Stimulated activated CD8-positive, alpha-beta memory T cell treated with anti-CD3 and anti-CD28 coated beads, Interleukin-4, amount 100 ng/mL, for 24 hours (primary cell): ENCODE measurements at places on chromosomes 7 and 10.

GRCh38 chr10:17872191-17873091 lies 63.3 kb downstream of the MRC1 start:
- no peak for DNase-seq

DNA sequence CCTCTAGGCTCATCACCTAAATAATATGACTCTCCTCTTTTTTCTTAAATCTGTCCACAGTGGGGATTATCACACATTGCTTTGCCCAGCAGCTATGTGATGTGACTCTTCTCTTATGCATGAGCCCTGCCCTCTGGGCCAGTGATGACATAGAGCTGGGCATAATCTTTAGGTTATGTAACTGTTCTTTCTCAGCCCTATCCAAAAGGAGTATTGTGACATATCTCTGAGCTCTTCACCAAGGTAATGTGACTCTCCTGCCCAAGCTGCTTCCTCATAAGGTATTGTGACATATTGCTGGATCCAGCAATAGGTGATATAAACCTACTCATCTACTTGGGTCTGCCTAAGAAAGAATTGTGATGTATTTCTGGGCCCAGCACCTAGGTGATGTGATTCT lies 37.7 kb upstream of the ZNF107 start:
- DNase-seq, result no peak

GRCh38 chr10:102133373-102134195 lies 744 bp downstream of the PPRC1 start:
- DNase-seq, result peak; percentile 64

GRCh38 chr10:28072573-28072972 lies 73.7 kb upstream of the ODAD2 start:
- no peak for DNase-seq

- DNase-seq, result no peak
Observed at GRCh38 chr10:75403144-75403938, 1.8 kb upstream of the ZNF503 start.

- no peak for DNase-seq
Observed at GRCh38 chr7:57641521-57642067, 191.6 kb downstream of the ZNF716 start.

DNA sequence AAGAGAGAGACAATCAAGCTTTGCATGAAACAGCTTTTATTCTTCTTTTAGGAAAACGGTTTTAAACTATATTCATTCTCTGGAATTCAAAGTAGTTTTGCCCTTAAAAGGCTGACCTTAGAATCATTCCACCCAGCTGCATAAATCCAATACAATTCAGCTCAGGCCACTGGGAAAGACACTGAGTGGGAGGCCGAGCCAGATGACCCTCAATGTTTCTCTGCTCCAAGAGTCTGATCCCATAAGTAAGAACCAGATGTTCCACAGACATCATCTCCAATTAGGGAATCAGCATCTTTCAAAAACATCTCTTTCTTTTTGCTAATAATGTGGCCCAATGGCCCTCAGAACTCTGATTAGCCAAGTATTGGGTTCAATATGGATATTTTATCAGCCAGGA lies 26.1 kb downstream of the CREB3L2 start:
- no peak for DNase-seq

GRCh38 chr7:130897515-130898419 lies 163.8 kb upstream of the KLF14 start:
- no peak for DNase-seq

DNA sequence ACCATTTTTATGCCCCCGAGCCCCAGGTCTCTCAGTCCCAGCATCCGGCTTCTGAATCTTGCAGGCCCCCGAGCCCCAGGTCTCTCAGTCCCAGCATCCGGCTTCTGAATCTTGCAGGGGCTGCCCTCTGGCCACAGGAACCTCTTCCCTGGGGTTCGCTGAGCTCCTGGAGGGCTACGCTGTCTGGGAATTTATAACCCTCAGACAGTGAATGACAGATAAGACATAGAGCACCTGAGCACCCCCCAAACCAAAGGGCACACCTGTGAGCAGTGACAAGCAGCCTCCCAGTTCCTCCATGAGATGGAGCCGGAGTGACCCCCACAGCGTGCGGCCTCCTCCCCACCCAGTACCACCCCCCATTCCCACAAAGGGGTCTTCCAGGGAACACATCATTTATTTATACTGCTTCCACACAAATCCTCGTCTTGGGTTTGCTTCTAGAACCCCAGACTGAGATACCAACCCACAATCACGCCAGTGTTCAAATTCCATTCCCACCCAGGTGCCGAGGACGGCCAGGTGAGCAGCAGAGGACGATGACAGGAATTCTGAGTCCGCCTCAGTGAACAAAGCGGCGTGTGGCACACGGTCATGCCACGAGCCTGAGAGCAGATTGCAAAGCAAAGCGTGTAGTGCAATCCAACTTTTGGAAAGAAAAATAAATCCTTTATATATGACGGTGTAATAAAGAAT lies 57.7 kb upstream of the FAM20C start:
- DNase-seq, result no peak

- DNase-seq, result no peak
Observed at GRCh38 chr10:1339396-1339795, 283.2 kb downstream of the WDR37 start.

- DNase-seq, result no peak
Observed at GRCh38 chr7:15802425-15802824, 115.9 kb upstream of the MEOX2 start.

DNA sequence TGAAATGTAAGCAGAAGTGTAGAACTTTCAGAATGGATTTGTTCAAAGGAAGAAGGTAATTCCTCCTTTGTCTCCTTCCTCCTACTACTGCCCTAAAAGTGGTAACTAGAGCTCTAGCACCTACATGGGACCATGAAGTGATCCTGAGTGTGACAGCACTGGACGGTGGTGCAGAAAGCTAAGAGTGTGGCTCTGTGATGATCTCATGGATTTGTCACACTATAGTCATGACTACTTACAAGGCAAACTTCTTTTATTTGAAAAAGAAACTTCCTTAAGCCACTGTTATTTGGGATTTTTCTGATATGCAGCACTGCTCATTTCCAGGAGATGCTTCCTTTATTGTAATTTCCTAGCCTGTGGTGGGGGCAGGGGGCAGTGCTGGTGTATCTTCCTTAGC lies 5.8 kb upstream of the FHIP2A start:
- DNase-seq, result no peak

GRCh38 chr10:35674843-35675242 lies 32.7 kb upstream of the FZD8 start:
- DNase-seq, result no peak

DNA sequence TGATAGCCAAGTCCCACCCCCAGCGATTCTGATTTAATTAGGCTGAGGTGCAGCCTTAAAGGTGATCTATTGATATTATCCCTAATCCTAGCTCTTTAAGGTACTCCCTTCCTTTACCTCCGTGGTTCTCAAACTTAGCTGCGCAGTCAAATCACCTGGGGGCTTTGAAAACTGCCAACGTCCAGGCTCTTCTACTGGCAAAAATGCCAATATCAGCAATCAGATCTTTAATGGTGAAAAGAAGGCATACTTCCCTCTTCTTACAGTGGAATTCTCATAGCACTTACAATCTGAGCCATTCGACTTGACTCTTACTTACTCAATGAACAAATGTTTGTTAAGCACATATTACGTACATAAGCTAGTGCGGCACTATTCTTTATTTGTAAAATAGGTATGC lies 704 bp upstream of the SLC35B4 start:
- no peak for DNase-seq

DNA sequence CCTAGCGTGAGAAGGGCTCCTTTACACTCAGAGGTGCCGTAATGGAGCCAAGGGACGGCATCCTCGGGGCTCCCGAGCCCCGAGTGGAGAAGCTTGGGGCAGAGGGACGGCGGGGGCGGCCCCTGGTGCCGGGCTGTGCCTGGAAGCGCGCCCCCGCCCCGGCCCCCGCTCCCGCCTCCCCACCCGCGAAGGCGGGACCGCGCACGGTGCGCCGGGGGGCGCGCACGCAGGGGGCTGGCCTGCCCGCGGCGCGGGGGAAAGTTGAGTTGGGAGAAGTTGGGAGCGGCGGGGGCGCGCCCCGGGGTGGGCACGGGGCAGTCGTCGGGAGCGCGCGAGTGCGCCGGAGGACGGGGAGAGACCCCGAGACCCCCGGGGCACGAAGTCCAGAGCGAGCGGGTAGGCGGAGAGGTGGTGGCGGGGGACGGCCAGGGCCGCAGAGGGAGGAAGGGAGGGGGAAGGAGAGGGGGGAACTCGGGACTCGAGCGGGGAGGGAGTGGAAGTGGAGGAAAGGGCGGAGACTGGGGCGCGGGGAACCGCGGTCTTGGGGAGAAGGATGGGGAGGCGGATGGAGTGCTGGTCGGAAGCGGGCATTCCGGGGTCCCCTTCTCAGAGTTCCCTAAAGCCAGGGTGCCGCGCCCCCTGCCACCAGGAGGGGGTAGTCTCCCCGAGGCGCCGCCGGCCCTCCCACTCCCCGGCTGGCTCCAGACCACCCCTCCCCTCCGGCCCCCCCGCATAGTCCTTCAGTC lies at the start of gene SLC4A2:
Gene SLC4A2 (plus strand): TSS at position 223 of the 746 bp plus-strand sequence. CDS start 2,399 bp downstream, outside the sequence.
- DNase-seq, result peak; percentile 61

- DNase-seq, result no peak
Observed at GRCh38 chr7:130362251-130362816, 17.7 kb downstream of the CPA5 start.

GRCh38 chr7:147296986-147297385 lies 1180.4 kb downstream of the CNTNAP2 start:
- DNase-seq, result no peak

DNA sequence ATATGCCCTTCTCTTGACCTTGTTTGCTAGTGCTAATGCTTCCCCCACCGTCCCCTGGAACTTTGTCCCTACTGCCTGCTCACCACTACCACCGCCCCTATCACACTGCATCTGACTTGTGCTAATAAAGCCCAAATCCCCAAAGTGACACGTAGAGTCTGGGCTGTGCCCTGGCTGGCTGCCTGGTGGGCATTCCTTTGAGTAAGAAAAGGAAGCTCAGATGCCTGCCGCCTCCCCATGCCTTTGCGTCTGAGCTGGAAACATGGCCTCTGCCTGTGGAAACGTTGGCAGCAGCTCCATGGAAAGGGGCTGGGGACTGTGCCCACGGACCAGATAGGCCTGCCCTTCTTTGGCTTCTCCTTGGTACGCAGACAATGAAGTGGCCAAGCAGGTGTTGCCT lies 138.3 kb downstream of the CYP26A1 start:
- no peak for DNase-seq

- DNase-seq, result peak; percentile 32
Observed at GRCh38 chr10:93813507-93814465, 56.0 kb downstream of the LGI1 start.

GRCh38 chr7:234051-234707 lies 41.8 kb downstream of the FAM20C start:
- DNase-seq, result no peak

GRCh38 chr7:46256870-46257661 lies 336.0 kb upstream of the IGFBP3 start:
- DNase-seq, result no peak

DNA sequence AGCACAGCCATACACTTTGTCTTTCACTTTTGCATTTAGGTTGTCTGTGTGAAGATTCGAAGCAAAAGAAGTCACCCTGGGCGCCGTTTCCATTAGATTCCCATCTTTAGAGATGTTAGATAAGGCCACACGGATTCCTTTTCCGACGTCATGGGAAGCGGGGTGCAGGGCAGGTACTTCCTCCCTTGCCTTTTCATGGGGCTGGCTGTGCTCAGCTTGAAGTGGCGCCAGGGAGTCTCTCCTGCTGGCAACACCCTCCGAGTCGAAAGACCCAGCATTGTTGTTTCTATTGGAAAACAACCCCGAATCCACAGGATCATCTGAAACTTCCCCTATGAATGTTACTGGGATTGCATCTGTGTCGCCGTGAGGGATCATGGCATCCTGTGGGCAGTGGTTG lies 246.4 kb upstream of the GRB10 start:
- DNase-seq, result no peak

- no peak for DNase-seq
Observed at GRCh38 chr7:131687296-131687695, 130.9 kb upstream of the PODXL start.

- no peak for DNase-seq
Observed at GRCh38 chr7:129435414-129435829, 1.2 kb downstream of the STRIP2 start.

- DNase-seq, result no peak
Observed at GRCh38 chr10:28400681-28401080, 97.8 kb upstream of the MPP7 start.

GRCh38 chr10:69871074-69871473 lies 69.4 kb downstream of the COL13A1 start:
- DNase-seq, result no peak

GRCh38 chr7:158246960-158247673 lies 340.5 kb downstream of the PTPRN2 start:
- DNase-seq, result no peak

- DNase-seq, result no peak
Observed at GRCh38 chr10:49180444-49180860, 7.7 kb downstream of the TMEM273 start.

- DNase-seq, result no peak
Observed at GRCh38 chr10:31390804-31391203, 71.8 kb downstream of the ZEB1 start.

DNA sequence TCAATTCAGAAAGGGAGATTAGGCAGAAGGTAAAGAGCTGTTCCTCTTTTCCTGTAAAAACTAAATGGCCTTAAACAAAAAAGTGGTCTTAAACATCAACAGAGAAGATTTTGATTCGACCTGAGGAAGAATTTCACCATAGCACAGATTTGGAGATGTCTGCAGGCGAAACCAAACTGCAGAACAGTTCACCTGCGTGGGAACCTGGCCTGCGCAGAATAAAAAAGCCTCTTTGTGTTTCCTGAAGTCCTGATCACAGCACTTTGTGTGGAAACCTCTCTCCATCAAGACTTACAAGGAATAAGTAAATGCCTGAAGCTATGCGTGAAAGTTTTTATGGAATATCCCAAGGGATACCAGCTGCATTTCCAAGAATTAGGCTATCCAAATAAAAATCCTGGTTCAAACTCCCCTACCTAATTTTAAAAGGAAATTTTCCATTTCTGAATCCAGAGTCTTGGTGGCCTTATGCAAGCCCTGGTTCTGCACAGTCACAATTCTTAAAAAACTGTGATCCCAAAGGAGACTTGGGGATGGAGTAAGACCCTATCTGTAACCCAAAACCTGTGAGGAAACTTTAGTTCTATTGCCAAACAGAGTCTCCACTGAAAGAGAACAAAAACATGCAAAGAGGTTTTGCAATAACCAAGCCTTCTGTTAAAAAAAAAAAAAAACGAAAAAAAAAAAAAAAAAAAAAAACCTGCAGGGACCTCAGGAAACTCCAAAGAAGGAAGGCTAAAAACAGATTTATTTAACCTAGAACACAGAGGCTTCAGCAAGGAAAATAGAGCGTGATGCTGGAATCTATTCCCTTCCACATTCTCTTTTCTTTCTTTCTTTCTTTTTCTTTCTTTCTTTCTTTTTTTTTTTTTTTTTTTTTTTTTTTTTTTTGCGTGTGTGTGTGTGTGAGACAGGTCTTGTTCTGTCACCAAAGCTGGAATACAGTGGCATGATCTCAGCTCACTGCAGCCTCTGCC lies 10.4 kb downstream of the CALML3 start:
- no peak for DNase-seq

GRCh38 chr7:117997862-117998825 lies 124.9 kb upstream of the CTTNBP2 start:
- DNase-seq, result no peak
